NCI-H446 treated with DMSO at 0.1 percent for 48 hours (cell line): ENCODE measurements at places on chromosomes 11 and 22.
A peak's percentile ranks its signal among the peaks of the same experiment; 100 is the strongest.

GRCh38 chr11:89436071-89436470, 55.1 kb downstream of the NOX4 start:
- DNase-seq, result no peak

DNA sequence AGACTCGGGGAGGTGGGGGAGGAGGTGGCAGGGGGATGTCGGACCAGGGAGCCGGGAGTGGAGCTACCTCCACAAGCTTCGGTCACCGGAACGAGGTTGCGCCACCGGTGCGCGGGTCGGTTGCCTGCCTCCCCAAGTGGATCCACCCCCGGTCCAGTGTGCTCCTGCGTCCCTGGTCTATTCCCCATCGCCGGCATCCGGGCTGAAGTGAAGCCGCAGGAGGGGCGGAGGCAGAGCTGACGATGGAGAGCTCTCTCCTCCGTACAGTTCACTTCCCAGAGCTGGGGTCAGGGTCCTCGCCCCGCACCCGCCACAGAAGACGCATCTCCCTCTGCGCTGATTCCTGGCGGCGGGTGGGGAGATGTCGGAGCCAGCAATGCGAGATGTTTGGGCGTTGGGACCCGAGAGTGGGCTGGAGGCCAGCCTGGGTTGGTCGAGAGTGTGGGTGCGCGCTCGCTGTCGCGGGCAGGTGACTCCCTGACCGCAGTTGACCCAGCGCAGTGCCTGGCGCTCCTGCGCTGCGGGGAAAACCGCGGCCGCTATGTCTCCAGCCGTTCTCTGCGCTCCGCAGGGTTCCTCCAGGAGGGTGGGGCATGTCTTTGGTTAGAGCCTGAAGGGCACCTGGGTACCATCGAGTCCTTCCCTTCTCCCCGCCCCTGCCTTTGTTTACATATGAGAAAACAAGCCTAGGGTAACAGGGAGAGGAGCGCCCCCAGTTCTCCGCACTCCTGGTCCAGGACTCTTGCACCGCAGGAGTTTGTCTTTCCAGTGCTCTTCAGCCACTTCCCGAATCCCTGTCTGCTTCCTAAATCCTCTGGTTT, 1.7 kb downstream of the C11orf96 start:
- no peak for DNase-seq

DNA sequence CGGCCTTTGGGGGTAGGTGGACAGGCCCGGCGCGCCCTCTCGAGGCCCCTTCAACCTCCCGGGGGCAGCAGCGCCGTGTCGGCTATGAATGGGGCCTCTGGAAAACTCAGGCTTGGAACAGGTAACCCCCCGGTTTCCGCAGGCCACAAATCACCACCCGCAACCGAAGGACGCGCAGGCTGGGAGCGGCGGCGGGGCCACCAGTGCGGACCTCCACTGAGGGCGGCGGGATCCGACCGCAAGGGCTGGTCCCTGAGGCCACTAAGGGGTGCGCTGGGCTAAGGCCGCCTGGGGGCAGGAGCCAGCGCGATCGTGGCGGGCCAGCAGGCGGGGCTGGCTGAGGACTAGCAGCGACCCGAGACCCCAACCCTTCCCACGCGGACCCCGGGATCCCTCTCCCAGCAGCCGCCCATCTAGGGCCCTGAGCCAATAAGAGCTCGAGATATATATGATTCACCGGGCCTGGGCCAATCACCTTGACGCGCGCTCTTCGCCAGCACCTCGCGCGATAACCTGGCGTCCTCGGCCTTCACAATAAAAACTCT, 609 bp upstream of the ATF4 start:
- peak; percentile 98 for DNase-seq

GRCh38 chr11:69691463-69691862, 12.4 kb downstream of the FGF19 start:
- DNase-seq, result no peak

- no peak for DNase-seq
These were observed 8.9 kb downstream of the MRTFA start for GRCh38 chr22:40627612-40628011.

GRCh38 chr22:17872471-17872870, 98.2 kb upstream of the BID start:
- DNase-seq, result no peak

GRCh38 chr11:19817265-19817851, 104.7 kb downstream of the NAV2 start:
- no peak for DNase-seq

DNA sequence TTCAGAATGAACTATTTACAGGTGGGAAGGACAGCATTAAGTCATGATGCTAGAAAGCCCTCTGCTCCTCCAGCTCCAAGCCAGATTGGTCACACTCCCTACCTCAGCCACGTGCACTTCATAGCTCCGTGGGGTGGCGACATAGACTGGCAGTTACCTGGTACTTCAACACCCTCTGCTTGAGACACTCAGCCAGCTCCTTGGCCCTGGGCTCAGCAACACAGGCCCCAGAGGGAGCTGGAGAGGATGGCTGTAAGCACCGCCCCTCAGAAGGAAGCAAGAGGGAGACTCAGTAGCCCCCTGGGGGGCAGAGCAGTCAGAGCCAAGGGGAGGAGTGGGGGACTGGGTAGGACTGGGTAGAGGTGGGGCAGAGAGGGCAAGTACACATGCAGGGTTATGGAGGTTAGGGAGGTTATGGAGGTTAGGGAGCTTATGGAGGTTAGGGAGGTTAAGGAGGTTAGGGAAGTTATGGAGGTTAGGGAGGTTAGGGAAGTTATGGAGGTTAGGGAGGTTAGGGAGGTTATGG, 102.1 kb upstream of the BID start:
- DNase-seq, result no peak

- no peak for DNase-seq
These were observed 396.4 kb upstream of the CCDC90B start for GRCh38 chr11:83682611-83682973.

GRCh38 chr11:122803306-122803705, 35.0 kb upstream of the CRTAM start:
- no peak for DNase-seq

- DNase-seq, result no peak
These were observed 15.5 kb upstream of the RAPSN start for GRCh38 chr11:47464483-47464882.

GRCh38 chr11:364991-365725, 4.1 kb upstream of the B4GALNT4 start:
- DNase-seq, result no peak

GRCh38 chr22:40418366-40419201, 48.2 kb downstream of the SGSM3 start:
- no peak for DNase-seq

GRCh38 chr11:10584071-10584501, 15.6 kb upstream of the LYVE1 start:
- DNase-seq, result no peak

DNA sequence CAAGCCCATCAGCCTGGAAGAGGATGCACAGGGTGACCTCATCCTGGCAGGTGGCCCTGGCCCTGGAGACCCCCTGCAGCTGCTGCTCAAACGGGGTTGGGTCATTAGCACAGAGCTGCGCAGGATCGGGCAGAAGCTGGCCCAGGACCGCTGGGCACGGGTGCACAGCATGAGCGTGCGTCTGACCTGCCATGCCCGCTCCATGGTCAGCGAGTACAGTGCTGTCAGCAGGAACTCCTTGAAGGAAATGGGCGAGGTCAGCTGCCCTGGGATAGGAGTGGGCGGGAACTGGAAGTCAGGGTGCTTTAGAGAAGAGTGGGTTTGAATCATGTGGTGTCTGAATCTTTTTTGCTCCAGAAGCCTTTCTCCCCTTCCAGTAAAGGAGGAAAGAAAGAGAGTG, 61.1 kb downstream of the INSC start:
- no peak for DNase-seq

DNA sequence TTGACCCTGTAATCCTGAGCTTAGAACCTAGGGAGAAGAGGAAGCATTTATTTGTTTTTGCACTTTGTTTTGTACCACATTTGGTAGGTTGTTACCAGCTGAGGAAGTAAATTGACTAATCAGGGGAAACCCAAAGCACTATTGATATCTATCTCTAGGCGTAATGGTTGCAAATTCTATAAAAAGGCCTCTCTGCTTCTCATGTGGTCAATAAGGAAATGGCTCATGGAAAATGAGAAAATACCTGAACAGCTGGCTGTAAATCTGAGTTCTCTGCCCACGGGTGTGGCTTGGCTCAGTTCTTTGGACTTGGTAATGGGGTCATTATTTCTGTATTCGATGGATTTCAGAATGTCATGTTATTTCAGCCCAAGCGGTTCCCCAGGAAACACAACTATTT, 42.4 kb downstream of the BARX2 start:
- DNase-seq, result no peak

GRCh38 chr11:134034496-134035381, 34.1 kb upstream of the JAM3 start:
- peak; percentile 43 for DNase-seq

DNA sequence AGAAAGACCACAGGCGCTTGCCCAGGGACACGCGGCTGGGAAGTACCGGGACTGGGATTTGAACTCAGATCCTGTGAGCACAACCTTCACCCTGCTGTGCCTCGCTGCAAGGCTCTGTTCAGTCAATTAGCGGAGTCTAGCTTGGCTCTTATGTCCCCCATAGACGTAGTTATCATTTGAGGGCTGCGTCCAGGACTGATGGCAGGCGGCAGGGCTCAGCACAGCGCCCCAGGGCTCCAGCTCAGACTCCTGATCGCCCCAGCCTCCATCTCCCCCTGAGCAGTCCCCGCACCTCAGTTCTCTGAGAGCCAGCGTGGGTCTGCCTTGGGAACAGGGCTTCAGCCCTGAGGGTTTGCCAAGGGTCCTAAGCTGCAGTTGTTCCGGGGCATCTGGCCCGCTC, 19.8 kb downstream of the MRGPRG start:
- no peak for DNase-seq

DNA sequence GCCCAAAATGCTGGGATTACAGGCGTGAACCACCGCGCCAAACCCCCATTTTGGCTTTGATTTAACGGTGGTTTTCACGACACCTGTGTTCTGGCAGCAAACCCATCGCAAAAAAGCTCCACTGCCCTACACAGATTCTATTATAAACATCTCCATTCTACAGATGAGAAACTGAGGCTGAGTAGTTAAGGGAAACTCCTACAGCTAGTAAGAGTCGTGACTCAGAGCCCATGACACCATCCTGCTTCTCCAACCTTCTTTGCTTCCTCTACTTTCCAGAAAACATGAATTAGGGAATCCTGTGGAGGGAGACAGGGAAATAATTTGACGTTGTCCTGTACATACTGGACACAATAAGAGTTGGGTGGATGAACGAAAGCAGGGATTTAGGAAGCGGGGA, 429 bp upstream of the SNX15 start:
- DNase-seq, result no peak

DNA sequence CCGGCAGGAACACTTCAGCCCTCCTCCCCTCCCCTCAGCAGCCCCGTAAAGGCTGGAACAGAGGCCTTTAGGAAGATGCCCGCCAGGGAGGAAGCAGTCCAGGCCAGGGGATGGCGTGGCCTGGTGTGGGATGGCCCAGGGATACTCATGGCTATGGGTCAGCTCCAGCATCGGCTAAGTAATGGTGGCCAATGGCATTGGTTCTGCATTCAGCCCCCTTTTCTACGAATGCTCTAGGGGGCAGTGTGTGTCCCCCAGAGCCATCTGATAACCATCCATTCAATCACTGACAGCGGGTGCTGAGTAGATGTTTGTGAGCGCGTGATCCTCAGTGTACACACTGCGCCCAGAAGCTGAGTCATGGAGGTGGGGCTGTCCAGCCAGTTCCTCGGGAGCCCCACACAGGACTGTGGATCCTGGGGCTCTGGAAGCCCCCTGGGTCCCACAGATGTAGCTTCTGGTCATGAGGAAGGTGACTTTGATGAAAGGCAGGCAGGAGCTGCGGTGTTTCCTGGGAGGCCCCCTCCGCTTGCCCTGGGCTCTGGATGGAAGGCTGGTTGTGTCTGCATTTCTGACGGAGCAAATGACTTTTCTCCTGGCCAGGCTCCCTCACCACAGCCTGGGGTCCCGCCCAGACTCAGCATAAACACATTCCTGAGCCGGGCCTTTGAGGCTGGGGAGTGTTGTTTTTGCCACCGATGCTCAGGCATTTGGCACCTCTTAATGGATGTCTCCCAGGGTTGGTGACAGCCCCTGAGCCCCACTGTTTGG, 46.5 kb downstream of the FBLN1 start:
- DNase-seq, result no peak

- DNase-seq, result no peak
These were observed 20.5 kb downstream of the LRRC55 start for GRCh38 chr11:57202281-57202680.

DNA sequence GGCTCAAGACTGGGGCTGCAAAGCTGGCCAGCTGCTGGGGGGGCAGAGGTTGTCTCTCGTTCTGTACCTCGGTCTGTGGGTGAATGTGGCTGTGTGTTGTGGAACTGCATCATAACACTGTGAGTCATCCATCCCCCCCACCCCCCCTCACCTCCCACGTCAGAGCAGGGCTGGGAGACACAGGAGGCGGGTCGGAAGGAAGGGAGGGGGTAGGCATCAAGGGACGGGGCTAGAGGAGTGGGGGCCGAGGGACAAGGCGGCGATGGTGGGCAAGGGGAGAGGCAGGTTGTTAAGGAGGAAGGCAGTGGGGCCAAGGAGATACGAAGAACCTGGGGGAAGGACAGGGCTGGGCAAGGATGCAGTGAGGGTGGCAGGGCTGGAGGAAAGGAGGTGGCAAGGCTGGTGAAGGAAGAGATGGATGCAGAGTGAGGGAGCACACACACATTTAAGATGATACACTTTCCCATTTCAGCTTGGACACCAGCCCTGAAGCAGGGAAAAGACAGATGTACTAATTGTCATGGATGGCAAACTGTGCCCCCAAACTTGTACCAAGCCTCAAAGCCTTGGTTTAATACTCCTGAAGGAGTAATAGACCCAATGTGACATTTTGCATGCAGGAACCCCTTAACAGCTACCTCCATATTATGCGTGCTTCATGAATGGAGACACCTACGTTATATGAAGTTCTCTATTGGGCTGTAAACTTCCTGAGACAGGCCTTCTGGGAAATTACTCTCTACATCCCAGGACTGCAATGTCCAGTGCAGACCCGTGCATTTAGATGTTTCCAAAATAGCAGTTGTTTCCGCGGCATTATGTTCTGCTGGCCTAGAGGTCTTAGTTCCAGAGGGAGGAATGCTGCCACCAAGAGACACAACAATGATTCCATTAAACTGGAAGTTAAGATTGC, at the start of gene YPEL4:
YPEL4 (minus strand) TSS at position 87 of the 913 bp plus-strand sequence. CDS start 2,805 bp downstream, outside the sequence.
- DNase-seq, result no peak

DNA sequence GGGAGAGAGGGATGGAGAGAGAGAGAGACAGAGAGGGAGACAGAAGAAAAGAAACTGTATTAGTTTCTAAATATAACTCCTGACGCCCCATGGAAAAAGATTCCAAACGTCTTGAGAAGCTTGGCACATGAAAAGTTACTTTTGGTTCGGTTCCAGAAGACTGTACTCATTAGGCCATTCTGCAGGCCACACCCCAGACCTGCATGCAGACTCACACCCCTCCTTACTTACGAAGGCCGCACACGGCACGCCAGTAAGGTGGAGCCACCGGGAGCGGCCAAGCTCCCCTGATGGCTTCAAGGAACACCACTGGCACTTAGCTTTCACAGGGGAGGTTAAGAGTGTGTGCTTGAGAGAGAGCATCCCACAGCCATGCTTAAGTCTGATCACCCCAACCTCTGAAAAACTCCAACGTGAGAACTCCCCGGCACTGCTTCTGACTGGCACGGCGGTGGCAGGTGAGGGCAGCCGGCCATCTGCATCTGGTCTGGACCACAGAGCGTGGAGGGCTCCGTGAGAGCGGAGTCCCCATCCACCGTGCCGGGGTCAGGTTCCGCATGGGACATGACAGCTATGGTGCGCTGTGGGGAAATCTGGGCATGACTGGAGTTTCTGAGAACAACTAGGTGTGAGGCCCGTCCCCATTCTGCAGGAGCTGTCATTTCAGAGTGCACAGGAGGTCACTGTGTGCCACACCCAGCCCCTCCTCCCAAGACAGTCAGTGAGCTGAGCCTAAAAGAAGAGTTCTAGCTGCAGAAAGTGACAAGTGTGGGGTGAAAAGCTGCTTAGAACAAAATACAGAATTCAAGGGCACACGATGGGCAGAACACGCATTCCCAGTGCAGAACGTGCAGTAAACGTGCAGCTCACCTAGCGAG, 62.4 kb downstream of the MYH9 start:
- no peak for DNase-seq
